G401 (cell line): ENCODE measurements at places on chromosomes 11 and 22. TPM values are rescaled to one million over a fixed set of nuclear protein-coding genes. Genes with fewer than 3 reads are reported as not detected.

The HTR3B gene
- not detected in 2 replicates for total RNA-seq

- DNase-seq, result no peak
Observed at GRCh38 chr11:10462746-10463300, 7.8 kb downstream of the AMPD3 start.

GRCh38 chr11:128582496-128583366 lies 4.6 kb downstream of the ETS1 start:
- no peak for DNase-seq

DNA sequence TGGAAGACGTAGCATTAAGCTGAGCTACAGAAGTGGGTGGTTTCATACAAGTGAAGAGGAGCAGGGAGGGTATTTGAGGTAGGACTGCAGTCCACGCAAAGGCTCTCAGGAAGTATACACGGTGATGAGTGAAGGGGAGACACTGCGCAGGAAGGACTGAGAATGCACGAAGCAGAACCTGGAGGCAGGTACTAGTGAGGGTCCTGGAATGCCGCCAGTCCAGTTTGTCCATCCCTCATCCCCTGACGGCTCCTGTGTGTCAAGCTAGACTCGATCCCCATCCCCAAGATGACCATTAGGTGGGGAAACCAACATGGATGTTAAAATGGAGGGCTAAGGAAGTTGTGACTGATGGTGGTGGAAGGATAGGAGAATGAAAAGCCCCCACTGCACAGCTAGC lies 23.8 kb downstream of the ART5 start:
- no peak for DNase-seq

GRCh38 chr11:66973956-66974580 lies 1.0 kb upstream of the C11orf86 start:
- DNase-seq, result no peak

GRCh38 chr22:40199223-40199622 lies 21.5 kb downstream of the TNRC6B start:
- peak; percentile 96 for DNase-seq

- DNase-seq, result peak; percentile 61
Observed at GRCh38 chr11:57567515-57568329, at the start of gene UBE2L6. TSS of gene UBE2L6 (minus strand) at chr11:57567672. CDS start at chr11:57567611, 61 bp downstream.

- no peak for DNase-seq
Observed at GRCh38 chr11:56533054-56533740, 9.9 kb downstream of the OR5M11 start.

GRCh38 chr22:49810363-49811019 lies 17.2 kb downstream of the BRD1 start:
- no peak for DNase-seq

DNA sequence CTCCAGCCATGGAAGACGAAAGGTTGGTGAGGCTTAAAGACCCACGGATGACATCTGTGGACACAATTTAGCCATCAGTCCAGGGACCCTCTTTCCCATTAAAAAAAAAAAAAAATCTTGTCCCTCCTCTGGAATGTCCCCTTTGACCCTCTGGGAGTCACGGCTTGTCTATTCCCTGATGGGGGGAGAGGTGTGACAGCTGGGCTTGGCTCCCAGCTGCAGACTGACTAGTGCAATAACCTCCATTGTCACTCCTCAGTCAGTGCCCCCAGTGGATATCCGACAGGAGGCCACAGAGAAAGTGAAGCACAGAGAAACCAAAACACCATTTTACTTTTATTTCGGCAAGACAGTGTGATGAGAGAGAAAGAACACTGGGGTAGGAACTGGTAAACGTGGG lies 2.7 kb upstream of the VSIG2 start:
- no peak for DNase-seq

GRCh38 chr11:62921201-62921572 lies at the start of gene CHRM1:
TSS of gene CHRM1 (minus strand) at chr11:62921363. CDS start at chr11:62911100, 10,263 bp downstream.
- DNase-seq, result no peak

- no peak for DNase-seq
Observed at GRCh38 chr11:10900681-10901415, 43.0 kb upstream of the ZBED5 start.
